ENCODE measurements at places on chromosomes 2 and 18. TPM values are rescaled to one million over a fixed set of nuclear protein-coding genes. Genes with fewer than 3 reads are reported as not detected.
A peak's percentile ranks its signal among the peaks of the same experiment; 100 is the strongest.

- DNase-seq: no peak
Measured at GRCh38 chr2:29255004-29255403, 139.8 kb downstream of the CLIP4 start.

Gene C1GALT1C1L
- not detected for total RNA-seq

GRCh38 chr2:238119756-238120462, 18.6 kb upstream of the KLHL30 start:
- no peak for DNase-seq

GRCh38 chr18:70376914-70377258, 88.0 kb downstream of the SOCS6 start:
- DNase-seq: no peak

Gene FAP
- not detected for total RNA-seq

Gene ZSWIM2
- total RNA-seq: not detected

GRCh38 chr2:240451108-240451611, 15.7 kb downstream of the GPC1 start:
- no peak for DNase-seq

Gene CIB4
- not detected for total RNA-seq

- peak; percentile 11 for DNase-seq
Measured at GRCh38 chr2:15059870-15060512, 427.5 kb downstream of the LRATD1 start.

Gene CDH20
- not detected for total RNA-seq

Gene DOK6
- total RNA-seq: not detected

Gene DLGAP1
- 8.8 TPM for total RNA-seq

DNA sequence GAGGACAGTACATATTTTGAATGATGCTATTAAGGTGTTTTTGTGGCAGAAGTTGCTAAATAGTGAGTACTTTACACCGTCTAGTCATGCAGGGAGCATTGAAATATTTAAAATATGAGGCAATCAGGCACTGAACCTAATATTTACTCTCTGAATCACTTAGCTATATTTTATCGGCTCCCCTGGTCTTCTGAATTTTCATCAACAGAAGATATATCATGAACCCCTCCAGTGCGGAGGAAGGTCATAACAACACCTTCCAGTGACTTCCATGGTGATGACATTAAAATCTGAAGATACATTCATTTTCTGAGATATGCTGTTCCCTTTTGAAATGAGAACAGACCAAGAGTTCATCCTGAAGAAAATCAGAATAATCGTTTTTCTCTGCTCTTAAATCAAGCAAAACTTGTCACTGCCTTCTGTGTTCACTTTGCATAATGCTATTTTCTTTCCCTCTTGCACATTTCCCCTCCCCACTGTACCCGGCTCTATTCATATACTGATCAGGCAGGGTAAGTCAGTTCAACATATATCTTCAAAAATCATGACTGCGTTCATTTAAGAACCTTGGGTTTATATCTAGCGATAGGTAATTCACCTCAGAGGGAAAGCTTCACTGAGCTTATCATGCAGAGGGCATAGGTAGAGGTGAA, 729.9 kb upstream of the GYPC start:
- DNase-seq: peak; percentile 82

Gene RAX
- total RNA-seq: not detected

DNA sequence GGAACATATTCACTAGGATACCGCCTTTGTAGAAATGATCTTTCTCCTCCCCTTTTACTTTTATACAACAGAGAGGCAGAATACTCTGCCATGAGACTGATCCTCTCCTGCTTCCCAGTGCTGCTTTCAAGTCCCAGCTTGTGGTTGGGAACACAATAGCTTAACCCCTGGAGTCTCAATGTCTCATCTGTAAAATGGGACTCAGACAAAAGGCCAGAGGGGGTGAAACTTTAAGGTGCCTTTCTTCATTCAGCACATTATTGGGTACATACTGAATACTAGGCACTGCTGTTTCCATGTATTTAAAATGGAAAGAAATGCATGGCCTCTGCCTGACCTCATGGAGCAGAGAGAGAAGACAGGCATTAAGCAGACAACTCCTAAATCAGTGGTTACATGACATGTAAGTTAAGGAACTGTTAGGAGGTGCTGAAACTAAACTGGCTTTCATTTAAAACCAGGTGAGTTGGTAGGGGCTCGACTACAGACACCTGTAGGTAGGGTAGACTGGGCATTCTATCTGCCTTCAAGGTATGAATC, 53.8 kb downstream of the MAP4K4 start:
- peak; percentile 29 for DNase-seq

DNA sequence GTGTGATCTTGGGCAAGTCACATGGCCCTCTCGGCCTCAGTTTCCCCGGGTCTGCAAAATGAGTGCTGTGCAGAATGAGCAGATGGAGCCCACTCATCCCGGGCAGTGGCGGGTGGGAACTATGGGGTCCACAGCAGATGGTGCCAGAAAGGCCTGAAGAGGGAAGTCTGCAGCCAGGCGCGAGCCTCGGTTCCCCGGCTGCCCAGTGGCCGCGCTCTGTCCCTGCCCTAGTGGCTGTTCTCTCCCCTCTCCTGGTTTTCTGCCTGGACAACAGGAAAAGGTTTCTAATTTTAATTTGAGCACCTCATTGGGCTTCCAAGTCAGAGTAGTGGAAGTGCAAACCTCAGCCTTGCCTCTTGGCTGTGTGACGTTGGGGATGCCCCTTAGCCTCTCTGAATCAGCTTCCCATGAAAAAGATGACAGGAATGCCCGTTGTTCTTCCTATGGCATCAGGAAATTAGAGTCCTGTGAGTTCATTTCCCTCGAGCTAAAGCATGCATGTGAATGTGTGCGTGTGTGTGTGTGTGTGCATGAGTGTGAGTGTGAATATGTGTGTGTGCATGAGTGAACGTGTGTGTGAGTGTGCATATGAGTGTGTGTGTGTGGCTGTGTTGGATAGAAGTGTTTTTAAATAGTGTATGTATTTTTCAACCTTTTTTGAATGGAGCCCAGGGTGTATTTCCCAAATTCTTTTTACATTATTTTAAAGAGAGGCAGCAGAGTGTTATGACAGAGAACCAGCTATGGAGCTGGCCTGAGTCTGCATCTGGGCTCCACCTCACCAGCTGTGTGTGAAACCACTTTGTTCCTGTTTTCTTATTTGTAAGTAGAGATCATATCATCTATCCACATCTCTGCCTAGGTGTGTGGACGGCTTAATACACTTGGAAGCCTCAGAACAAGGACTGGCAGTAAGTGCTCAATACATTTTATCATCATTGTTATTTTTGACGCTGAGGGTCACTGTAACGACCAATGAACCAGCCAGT, 41.3 kb downstream of the RRM2 start:
- DNase-seq: no peak

Gene ACMSD
- not detected for total RNA-seq

- no peak for DNase-seq
Measured at GRCh38 chr2:205189301-205189700, 493.0 kb upstream of the NRP2 start.

Gene CXCR1
- not detected for total RNA-seq

- no peak for DNase-seq
Measured at GRCh38 chr2:74584088-74584645, 29.6 kb downstream of the DOK1 start.

DNA sequence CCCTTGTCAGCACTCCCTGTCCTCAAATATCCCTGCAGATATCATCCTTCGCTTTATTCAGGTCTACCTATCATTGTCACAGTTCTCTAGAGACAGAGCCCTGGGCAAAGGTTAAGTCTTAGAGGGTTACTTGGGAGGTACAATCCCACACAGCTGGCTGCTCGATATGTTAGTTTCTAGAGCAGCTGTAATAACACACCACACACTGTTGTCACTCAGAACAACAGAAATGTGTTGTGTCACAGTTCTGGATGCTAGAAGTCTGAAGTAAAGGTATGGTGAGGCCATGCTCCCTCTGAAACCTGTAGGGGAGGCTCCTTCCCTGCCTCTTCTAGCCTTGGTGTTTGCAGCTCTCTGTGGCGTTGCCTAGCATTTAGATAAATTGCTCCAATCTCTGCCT, 9.9 kb upstream of the RAPGEF4 start:
- DNase-seq: no peak

GRCh38 chr2:197378494-197379307, 56.1 kb downstream of the SF3B1 start:
- peak; percentile 89 for DNase-seq

- no peak for DNase-seq
Measured at GRCh38 chr2:138364554-138365162, 136.9 kb upstream of the SPOPL start.

DNA sequence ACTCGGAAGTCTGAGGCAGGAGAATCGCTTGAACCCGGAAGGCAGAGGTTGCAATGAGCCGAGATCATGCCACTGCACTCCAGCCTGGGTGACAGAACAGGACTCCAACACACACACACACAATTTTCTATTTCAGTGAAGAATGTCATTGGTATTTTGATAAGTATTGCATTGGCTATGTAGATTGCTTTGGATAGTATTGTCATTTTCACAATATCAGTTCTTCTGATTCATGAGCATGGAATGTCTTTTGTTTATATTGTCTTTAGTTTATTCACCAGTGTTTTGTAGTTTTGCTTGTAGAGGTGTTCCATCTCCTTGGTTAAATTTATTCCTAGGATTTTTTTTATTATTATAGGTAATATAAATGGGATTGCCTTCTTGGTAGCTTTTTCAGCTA, 693.4 kb upstream of the SYT4 start:
- no peak for DNase-seq

DNA sequence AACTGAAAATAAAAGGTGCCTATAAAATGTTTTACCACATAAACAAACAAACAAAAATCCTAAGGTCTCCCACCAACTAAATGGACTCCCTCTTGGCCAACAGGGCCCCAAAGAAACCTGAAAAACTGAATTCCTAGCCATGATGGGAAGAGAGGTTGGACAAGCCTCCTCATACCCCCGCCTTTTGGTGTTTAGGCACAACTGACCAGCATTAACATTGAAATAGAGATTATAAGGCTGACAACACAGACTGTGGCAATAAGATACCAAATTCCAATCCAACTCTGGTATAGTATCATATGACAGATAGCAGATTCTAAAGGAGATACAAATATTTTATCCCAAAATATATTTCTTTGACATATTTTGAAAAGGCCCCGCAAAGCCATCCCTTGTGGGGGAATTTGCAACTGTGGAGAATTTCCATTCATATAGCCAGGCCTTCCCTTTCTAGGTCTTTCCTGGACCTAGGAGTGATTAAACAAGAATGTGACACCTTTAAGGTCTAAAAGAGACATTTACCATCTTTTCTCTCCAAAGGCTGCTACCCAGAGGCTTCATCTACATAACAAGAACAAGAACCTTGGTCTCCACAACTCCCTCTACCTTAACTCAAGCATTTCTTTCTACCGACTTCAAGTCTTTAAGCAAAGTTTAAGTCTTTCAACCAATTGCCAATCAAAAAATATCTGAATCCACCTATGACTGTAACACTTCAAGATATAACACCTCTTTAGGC, 80.0 kb downstream of the CHN1 start:
- no peak for DNase-seq
